ENCODE measurements at places on chromosomes 11 and 22.

DNA sequence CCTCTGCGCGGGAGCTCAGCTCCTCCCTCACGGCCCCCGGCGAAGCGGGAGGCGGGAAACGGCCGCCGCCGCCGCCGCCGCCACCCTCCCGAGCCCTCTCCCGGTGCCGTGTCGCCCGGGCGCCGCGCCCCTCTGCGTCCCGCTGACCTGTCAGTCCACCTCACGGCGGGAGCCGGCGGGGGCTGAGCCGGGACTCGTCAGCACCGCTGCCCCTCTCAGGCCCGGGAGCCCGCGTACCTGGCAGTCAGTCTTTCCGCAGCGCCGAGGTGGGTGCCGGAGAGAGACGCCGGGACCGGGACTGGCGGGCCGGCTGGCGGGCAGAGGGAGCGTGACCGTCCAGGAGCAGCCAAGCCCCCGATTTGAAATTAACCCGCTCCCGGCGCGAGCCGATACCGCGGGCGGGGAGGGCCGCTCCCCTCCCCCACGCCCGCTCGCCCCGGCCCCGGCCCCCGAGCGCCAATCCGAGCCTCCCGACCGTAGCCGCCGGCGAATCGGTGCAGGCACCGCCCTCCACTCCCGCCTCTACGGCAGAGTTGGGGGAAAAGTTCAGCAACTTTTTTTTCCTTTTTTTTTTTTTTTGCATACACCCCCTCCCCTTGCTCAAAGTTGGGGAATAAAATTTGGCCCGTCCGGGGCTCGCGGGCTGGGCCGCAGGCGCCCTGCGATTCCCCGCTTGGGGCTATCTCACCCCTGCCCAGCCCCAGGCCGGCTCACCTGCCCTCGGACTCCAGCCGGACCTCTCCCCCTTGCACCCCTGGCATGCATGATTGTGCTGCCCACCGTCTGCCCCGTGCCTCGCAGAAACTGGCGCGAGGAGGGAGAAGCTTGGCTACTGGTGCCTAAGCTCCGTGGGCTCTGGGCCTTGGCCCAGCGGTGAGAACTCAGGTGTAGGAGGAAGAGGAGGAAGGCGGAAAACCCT, 774 bp upstream of the E2F8 start:
- DNase-seq = no peak

DNA sequence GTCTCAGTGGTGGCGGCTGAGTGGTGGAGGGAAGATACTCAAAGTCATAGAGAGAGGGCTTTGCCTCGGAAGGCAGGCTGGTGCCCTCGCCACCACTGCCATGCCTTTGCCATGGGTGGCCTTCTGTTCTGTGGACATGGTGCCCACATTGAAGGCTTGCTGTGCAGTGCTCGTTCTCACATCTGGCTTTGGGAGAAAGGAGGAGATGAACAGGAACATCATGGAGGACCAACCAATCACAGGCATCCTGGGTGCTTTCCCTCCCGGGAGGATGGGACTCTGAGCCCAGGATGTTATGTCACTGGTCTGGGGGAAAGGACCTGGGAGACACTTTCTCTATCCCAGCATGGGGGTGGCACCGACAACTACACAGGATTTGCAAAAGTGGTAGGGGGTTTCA, 82.3 kb upstream of the NARS2 start:
- no peak for DNase-seq

GRCh38 chr11:16874275-16874975, 136.0 kb downstream of the C11orf58 start:
- DNase-seq = no peak

- no peak for DNase-seq
Measured at GRCh38 chr11:21369947-21370346, 700.6 kb downstream of the NELL1 start.

- DNase-seq = no peak
Measured at GRCh38 chr11:65069217-65069616, 10.9 kb upstream of the NAALADL1 start.

DNA sequence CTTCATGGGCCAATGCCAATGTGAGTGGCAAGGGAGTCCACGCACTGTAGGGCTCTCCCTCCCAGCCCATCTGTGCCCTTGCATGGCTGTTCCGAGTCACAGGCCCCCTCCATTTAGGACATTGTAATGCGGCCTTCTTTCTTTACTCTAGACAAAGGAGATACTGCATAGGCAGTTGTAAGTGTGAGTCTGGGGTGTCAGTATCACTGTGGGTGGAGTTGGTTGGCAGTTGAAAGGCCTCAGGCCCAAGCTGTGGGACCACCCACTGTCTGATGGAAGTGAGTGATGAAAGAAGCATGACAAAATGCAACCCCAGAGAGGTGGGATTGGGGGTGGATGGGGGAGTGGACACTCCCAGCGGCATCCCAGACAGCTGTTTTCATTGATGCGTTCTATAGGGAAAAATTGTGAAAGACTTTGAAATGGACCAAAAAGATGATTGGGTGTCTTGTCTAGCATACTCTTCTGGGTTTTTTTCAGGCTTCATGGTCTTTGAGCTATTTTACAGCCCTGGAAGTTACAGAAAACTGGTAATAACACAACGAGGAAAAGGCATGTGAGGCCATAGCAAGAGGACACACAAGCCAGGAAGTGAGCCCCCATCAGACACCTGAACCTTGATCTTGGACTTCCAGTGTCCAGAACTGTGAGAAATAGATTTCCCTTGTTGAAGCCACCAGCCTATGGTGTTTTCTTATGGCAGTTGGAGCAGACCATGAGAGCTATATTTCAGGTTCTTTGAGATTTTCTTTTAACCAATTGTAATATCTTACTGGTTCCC, 114.6 kb downstream of the NECTIN1 start:
- no peak for DNase-seq

DNA sequence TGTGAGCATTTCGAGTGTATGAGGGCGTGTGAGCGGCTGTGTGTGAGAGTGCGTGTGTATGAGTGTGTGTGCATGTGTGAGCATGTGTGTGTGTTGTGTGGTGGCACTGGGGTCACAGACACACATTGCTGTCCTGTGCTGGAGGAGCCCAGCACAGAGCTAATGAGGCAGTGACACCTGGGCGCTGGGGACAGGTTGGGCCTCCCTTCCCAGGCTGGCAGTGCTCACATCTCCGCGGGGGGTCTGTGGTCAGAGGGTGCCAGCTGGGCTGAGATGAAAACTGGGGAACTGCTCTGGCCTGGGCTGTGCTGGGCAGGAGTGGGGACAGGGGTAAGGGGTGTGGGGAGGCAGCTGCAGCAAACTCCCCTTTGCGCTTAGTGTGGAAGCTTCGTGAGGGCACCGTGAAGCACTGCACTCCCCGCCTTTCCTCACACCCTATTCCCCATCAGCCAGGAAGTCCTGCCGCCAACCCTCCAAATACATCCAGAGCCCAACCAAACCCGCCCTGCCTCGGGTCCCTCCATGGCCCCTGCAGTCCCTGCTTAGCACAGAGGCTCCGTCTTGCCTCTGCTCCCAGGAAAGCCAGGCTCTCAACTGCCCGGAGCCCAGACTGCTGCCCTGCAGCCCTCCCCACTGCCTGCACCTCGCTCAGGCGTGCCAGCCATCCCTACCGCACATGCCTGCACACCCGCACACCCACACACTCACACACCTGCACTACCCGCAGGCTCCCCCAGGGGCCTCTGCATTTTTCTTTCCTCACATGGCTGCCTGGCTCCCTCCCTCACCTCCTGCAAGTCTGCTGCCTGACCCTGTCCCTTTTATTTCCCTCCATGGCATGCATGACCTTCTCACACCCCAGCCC, 62.0 kb upstream of the THY1 start:
- no peak for DNase-seq

DNA sequence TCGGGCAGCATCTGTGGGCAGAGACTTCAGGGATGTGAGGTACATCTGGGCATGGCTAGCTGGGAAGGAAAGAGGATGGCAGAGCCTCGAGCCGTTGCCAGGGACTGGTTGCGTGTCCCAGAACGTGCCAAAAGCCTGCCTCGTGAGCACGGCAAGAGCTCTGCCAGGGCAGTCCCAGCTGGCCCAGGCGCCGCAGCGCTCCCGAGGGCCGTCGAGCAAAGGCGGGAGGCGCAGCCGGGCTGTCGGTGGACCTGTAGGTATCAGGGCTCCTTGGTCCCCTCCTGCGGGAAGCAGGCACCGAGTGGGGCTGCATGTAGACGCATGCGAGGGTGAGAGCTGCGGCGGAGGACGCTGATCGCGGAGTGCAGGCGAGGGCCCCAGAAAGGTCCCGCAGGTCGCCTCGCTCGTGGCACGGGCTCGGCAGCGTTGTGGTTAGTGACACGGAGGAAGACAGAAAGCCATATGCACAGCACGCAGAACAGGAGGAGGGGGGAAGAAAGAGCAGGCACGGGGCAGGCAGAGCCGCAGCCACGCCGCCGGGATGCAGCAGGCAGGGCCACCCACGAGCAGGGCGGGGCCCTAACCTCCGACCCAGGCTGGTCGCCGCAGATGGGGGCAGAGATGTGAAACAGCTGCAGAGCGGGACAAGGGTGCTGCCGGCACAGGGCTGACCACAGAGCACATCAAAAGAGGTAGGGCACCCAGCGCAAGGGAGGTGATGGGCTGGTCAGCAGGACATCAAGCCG, 18.0 kb downstream of the LSP1 start:
- no peak for DNase-seq

DNA sequence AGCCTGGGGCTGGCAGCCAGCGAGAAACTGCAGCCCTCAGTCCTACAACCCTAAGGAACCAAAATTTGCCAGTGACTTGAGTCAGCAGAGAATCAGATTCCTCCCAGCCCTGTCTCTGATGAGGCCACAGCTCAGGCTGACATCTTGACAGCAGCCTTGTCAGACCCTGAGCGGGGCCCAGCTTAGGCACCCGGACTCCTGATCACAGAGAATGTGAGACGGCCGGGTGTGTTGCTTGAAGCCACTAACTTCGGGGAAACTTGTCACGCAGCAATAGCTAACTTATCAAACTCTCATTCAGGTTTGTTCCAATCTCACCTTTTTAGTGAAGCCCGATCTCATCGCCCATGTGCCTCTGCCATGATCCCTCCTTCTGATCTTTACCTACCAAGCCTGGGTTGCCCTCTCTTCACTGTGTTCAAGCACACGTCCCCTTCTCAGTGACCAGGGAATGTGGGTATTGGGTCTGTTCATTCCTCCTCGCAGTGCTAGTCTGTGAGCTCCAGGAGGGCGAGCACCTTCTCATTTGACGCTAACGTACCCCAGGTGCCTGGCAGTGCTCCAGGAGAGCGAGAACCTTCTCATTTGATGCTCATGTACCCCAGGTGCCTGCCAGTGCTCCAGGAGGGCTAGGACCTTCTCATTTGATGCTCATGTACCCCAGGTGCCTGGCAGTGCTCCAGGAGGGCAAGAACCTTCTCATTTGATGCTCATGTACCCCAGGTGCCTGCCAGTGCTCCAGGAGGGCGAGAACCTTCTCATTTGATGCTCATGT, 280.7 kb downstream of the BRD1 start:
- no peak for DNase-seq

- no peak for DNase-seq
Measured at GRCh38 chr11:12291766-12292165, 85.6 kb upstream of the PARVA start.

- no peak for DNase-seq
Measured at GRCh38 chr11:36953976-36954375, 355.9 kb upstream of the RAG2 start.

- no peak for DNase-seq
Measured at GRCh38 chr22:50628543-50629134, 687 bp upstream of the ARSA start.

GRCh38 chr11:96465512-96465911, 75.7 kb downstream of the JRKL start:
- no peak for DNase-seq

DNA sequence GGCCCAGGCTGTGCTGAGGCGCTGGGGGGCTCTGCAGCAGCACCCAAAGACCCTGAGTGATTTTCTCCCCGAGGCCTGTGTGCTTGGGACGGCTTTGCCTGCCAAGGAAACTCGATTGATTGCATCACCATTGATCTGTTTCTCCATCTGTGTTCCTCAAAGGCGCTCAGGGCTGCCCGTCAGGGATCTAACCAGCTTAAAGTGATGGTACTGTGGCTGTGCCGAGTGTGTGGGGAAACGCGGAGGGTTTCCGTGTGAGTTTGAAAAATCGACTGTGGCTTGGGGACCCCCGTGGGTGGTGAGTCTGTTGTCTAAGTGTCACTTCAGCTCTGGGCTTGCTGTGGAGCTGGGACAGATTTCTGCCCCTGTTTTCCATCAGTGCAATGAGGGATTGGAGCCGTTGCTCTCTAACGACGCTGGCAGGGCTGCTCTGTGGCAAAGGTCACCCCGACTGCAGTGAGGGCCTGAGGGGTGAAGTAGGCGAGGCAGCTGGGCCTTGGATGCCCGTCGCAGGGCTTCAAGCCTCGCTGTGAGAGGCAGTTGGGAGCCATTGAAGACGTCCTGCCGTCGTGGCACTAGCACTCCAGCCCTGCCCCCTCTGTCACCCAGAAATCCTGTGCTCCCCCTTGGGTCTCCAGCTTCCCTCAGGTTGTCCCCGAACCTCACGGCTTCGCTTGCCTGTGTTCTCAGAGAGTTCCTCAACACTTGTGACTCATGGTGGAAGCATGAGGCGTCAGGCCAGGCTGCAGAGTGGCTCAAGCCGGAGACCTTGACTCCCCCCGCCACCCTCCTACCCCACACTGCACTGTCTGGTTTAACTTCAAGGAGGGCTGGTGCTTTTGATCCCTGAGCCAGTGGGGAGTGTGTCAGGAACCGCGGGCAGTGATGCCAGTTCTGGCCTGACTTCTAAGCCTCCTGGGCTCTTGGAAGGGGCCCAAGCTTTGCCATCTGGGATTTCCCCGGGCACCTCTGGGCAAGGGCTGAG, 21.8 kb downstream of the CACNA1I start:
- DNase-seq = no peak

GRCh38 chr11:1748636-1749394, 1.6 kb downstream of the IFITM10 start:
- no peak for DNase-seq

DNA sequence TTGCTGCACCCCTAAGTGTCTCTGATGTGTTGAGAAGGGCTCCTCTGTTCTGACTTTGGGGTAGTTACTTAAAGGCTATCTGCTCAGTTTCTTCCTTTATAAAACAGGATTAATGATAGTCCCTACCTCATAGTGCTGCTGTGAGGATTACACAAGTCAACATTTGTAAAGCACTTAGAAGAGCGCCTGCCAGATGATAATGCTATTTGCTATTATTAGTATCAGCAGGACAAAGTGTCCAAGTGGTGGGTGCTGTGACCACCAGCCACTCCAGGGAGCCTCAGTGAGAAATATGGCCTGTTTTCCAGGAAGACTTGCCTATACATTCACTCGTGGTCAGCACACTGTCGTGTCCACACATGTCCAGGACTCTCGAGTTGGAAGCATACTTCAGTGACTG, 16.2 kb downstream of the POU2F3 start:
- no peak for DNase-seq

Data from cortex of kidney (tissue), 1 donor.